T follicular helper cell (primary cell): ENCODE measurements at places on chromosomes 6 and 20.

- DNase-seq: no peak
Observed at GRCh38 chr20:49676581-49677291, 36.9 kb downstream of the B4GALT5 start.

DNA sequence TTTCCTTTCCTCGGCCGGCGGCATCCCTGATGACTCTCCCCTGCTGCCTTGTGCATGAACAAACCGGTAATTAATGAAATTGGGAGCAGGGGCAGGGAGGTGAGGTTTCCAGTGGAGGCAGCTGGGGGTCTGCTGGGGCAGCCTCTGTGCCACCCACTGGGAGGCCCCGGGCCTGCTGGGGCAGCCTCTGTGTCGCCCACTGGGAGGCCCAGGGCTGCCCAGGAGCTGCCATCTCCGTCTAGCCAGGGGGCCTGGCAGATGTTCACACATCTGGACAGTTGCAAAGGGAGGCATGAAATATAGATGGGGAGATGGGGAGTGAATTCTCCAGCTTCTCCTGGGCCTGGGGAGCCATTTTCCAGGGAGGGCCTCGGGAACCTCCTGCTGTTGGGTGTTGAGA is 33.8 kb downstream of the TOX2 start:
- no peak for DNase-seq

DNA sequence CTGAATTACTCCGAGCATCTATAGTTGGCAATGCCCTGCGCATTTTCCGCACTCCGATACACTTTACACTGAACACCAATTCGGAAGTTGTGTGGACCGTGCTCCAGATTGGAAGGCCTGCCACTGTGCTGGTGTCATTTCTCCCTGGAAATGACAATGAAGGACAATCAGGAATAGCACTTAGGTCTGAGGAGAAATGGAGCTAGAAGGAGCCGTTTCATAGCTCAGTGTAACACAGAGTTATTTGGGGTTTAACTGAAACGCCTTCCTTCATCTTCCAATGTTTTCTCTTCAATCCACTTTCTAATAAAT is 501 bp upstream of the PLA2G7 start:
- no peak for DNase-seq

GRCh38 chr6:108453601-108454185 is 107.0 kb upstream of the FOXO3 start:
- DNase-seq: no peak

- no peak for DNase-seq
Observed at GRCh38 chr20:5848711-5849505, 98.7 kb downstream of the SHLD1 start.

DNA sequence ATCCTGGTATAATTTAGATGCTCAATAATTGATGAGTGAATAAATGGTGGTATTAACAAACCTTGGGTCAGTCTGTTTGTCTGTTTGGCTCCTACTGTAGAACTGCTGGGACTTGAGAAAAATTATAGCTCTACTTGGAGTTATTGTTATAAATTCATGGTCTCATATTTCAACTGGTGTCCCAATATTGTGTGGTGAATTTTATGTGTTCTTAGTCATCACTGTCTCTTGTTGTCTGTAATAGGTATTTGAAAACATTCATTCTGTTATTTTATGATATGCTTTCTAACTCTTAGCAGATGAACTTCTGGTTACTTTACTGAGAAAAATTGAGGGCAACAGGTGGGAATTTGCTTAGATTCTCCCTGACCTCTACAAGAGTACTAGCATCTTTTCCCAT is 221.4 kb downstream of the CDKAL1 start:
- DNase-seq: no peak

DNA sequence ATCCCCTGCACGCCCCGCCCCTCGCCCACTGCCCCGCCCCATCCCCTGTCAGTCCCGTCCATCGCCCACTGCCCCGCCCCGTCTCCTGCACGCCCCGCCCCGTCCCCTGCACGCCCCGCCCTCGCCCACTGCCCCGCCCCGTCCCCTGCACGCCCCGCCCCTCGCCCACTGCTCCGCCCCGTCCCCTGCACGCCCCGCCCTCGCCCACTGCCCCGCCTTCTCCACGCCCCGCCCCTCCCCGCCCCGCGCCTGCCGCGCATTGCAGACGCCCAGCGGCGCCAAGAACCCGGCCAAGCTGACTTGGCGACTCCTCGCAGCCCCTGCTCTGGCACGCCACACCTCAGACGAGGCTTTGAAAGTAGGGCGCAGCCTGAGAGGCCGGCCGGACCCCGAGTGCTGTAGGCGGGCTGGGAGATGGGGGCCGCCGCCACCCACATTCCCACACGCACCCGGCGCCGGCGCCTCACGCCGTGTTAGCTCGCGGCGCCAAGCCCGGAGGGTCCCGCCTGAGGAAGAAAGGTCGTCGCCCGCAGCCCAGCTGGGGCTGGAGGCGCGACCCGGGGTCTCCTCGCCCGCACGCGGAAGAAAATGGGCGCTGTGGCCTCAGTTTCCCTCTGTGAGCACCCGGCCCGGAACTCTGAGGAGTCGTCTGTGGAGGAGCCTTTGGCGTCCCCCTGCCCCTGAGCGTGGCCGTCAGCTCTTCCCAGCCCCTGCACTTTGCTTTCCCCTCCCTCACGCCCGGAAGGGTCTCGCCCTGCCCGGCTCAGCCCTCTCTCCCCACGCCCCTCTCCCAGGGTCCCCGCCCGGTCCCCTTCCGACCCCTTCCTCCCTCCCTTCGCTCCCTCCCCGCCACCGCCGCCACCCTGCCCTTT is at the start of gene RAD21L1:
TSS of gene RAD21L1 (plus strand) at position 262 of the 872 bp plus-strand sequence. CDS start 2,410 bp downstream, outside the sequence.
- DNase-seq: peak; percentile 82

DNA sequence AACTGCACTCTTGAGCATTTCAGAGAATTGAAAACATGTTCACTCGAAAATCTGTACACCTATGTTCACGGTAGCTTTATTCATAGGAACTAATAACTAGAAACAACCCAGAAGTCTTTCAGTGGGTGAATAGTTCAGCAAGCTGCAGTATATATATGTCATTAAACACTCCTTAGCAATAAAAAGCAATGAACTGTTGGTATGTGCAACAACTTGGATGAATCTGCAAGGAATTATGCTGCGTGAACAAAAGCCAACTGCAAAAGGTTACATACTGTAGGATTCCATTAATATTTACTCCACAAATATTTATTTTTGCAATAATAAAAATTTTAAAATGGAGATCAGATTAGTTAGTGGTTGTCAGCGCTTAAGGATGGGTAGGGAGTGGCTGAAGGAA is 22.1 kb upstream of the FKBP1A start:
- DNase-seq: no peak

DNA sequence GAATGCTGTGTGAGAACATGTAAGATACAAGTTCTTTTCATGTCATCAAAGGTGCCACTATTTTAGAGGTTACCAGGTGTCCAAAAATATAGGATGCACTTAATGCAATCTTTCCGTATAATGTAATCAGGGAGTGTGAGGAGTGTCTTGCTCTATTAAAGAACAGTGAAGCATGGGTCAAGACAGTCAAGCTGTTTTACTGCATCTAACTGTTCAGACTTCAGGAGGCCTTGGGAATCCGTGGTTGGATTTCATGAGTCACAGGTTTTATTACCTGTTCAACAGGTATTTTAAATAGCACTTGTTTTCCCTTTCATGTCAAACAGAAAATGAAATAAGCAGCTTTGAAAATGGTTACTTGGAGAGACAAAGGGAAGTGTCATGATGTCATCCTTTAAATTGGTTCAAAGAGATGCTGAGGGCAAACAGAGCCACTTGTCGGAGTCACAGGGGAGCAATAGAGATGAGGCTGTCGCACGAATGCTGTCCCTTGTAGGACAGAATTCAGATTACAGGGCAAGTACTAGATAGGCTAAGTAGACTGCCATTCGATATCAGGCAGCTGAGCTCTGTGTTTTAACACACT is 621.5 kb downstream of the QKI start:
- DNase-seq: no peak

DNA sequence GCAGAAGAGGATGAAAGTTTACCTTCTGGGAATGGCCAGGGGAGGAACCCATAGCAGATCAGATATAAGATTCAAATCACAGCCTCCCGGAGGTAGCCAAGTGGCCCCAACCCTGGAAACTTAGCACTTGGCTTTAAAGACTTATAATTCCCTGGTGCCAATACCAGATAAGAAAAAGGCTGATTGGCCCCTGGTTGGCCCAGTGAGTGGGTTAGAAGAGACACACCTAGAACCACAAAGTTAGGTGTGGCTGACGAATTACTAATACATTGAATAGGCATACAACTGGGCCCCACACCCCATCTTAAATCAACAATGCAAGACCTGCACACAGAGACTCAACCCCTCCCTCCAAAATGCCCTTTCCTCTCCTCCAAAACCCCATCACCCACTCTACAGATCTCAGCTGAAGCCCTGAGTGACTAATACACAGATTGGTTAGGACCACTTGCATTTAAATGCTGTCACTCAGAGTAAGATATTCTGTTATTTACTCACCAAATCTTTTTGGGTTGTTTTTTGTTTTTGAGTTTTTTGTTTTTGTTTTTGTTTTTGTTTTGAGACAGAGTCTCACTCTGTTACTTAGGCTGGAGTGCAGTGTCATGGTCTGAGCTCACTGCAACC is 315.4 kb upstream of the JARID2 start:
- no peak for DNase-seq

DNA sequence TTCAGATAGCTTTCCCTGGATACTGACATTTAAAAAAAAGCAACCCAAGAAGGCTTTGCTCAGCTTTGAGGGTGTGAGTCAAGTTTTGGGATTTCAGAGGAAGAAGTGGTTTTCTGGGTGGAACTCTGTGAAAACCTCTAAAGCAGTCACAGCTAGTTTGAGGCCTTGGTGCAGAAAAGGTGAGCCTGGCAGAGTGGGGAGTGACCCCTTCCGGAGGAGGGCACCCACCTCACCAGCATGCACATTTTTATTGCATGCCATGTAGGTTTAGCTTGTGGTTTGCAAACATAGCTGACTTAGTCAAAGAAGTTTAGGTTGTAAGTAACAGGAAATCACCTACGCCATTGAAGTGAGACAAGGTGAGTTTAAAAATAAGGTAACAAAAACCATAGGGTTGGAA is 146.8 kb upstream of the PMEPA1 start:
- no peak for DNase-seq

GRCh38 chr20:59018817-59019216 is 412 bp upstream of the TUBB1 start:
- no peak for DNase-seq

- DNase-seq: no peak
Observed at GRCh38 chr20:7903429-7903828, 36.8 kb downstream of the HAO1 start.
